Hepatocyte (in vitro differentiated cells): ENCODE measurements at places on chromosomes 13 and 19. TPM values are rescaled to one million over a fixed set of nuclear protein-coding genes. Genes with fewer than 3 reads are reported as not detected.

The ATP4B gene
- polyA plus RNA-seq, result 7.0 and 30.8 TPM in 2 replicates

The C1QTNF9B gene
- polyA plus RNA-seq, result 0.29 and 0.30 TPM in 2 replicates

The BRME1 gene
- polyA plus RNA-seq, result 3.2 and 4.5 TPM in 2 replicates

The C13orf42 gene
- polyA plus RNA-seq, result not detected in 2 replicates

The MAST1 gene
- 0.22 and 0.54 TPM in 2 replicates for polyA plus RNA-seq

The RASL11A gene
- 4.5 and 6.3 TPM in 2 replicates for polyA plus RNA-seq
